ENCODE measurements at places on chromosomes 7 and 10. TPM values are rescaled to one million over a fixed set of nuclear protein-coding genes. Genes with fewer than 3 reads are reported as not detected.

FFAR4 gene
- 0.13 TPM for total RNA-seq

OLAH gene
- not detected for total RNA-seq

TACR2 gene
- 5.6 TPM for total RNA-seq

MYL10 gene
- not detected for total RNA-seq

NEUROD6 gene
- total RNA-seq: not detected

STEAP1B gene
- total RNA-seq: 0.73 TPM

FGFR2 gene
- total RNA-seq: 36.2 TPM

OR2A12 gene
- total RNA-seq: not detected

CRHR2 gene
- 0.34 TPM for total RNA-seq

MPP7 gene
- total RNA-seq: 35.8 TPM

PCBD1 gene
- 154 TPM for total RNA-seq

KEL gene
- 1.3 TPM for total RNA-seq

SGMS1 gene
- 78.8 TPM for total RNA-seq

UCMA gene
- total RNA-seq: not detected

CAMK1D gene
- 25.4 TPM for total RNA-seq

HOXA2 gene
- total RNA-seq: 1.8 TPM

TDRD1 gene
- 0.23 TPM for total RNA-seq

SFTPD gene
- total RNA-seq: 0.89 TPM

PGAM2 gene
- 0.62 TPM for total RNA-seq

ACTR3C gene
- total RNA-seq: 18.2 TPM

AGAP4 gene
- total RNA-seq: 40.2 TPM

VKORC1L1 gene
- 20.4 TPM for total RNA-seq

FAM25C gene
- not detected for total RNA-seq

MBL2 gene
- not detected for total RNA-seq

ITIH2 gene
- total RNA-seq: not detected

FAM24A gene
- not detected for total RNA-seq

TTYH3 gene
- 32.3 TPM for total RNA-seq

EDRF1 gene
- 34.0 TPM for total RNA-seq

PSPH gene
- 17.1 TPM for total RNA-seq

IFIT3 gene
- 10.2 TPM for total RNA-seq

NKX1-2 gene
- total RNA-seq: not detected

LLCFC1 gene
- total RNA-seq: not detected

CLRN3 gene
- not detected for total RNA-seq

INA gene
- total RNA-seq: 2.0 TPM

CTTNBP2 gene
- 16.6 TPM for total RNA-seq

CFAP46 gene
- 1.7 TPM for total RNA-seq

IFIT2 gene
- total RNA-seq: 4.0 TPM

SLC18A2 gene
- 2.1 TPM for total RNA-seq

GOLGA7B gene
- 0.29 TPM for total RNA-seq

JAKMIP3 gene
- 1.1 TPM for total RNA-seq

IGF2BP3 gene
- 0.78 TPM for total RNA-seq

SEPHS1 gene
- total RNA-seq: 44.7 TPM

PCDH15 gene
- 1.2 TPM for total RNA-seq

PNLIPRP3 gene
- total RNA-seq: not detected

MALRD1 gene
- total RNA-seq: 2.3 TPM

TUBB8 gene
- total RNA-seq: 0.78 TPM

DEPP1 gene
- total RNA-seq: 62.7 TPM

SLC35G1 gene
- 4.8 TPM for total RNA-seq

SHTN1 gene
- total RNA-seq: 17.1 TPM

ANKRD7 gene
- total RNA-seq: not detected

PLEKHS1 gene
- 25.7 TPM for total RNA-seq

SLF2 gene
- 40.0 TPM for total RNA-seq

TRPV5 gene
- not detected for total RNA-seq

STAG3 gene
- 1.9 TPM for total RNA-seq

SUN3 gene
- not detected for total RNA-seq

Measured in ureter (tissue), 1 donor.